ENCODE measurements at places on chromosomes 13 and 19.

DNA sequence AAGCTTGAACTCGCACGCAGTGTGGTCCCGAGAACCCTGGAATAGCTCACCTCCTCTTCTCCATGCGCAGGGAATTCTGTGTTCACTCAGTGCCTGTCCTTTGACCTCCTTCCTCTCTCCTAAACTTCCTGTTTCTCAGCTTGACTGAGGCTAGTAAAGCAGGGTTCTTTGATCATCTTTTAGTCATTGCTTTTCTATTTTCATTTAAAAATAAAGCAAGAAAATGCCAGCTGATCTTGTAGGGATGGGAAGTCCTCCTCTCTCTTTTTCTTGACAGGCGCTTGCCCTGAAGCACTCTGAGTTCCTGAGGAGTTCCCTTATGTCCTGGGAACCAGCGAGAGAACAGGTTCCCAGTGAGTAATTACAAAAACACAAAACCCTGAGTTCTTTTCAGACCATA lies 62.8 kb downstream of the ARHGEF7 start:
- DNase-seq, result no peak

- DNase-seq, result no peak
Observed at GRCh38 chr19:58317476-58318072, 9.2 kb upstream of the ZSCAN22 start.

DNA sequence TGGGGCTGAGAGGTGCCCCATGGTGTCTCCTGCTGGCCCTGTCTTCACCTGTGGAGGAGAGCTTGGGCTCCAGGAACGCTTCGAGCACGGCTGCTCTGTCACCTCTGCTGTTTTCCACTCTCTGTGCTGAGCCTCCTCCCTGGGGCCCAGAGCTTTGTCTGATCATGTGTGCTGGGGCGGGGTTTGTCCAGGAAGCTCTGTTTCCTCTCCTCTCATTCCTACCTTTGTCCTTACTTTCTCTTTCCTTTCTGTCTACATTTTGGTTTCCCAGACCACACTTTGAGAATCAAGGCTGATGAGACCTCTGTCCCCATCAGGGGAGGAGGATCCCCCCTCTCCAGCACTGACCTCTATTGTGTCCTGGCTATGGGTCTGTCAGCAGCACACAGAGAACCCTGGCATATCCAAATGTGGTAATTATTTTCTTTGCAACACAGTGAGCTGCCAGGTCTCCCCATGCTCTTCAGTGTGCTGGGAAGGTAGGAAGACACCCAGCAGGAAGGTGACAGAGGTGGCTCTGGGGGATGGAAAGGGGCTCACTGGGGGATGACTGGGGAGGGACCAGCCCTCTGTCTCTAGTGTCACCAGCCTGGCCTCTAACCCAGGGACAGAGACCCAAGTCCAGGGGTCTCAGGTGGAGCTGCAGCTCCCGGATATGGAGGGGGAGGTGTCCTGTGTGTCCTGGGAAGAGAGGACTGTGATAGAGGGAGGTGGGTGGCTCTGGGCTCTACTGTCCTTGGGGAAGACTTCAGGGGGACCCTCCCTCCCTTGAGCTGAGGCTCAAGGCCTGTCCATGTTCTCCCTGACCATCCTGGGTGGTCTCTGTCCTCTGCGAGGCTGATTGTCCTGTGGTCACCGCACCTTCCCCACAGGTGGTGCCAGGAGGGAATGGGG lies at the start of gene CEACAM1:
Gene CEACAM1 (minus strand): TSS at position 128 of the 894 bp plus-strand sequence. CDS start 107 bp downstream, at position 21.
- no peak for DNase-seq

- no peak for DNase-seq
Observed at GRCh38 chr13:21967871-21968270, 297.0 kb downstream of the FGF9 start.

- DNase-seq, result peak; percentile 29
Observed at GRCh38 chr13:70310396-70311119, 202.3 kb upstream of the KLHL1 start.

DNA sequence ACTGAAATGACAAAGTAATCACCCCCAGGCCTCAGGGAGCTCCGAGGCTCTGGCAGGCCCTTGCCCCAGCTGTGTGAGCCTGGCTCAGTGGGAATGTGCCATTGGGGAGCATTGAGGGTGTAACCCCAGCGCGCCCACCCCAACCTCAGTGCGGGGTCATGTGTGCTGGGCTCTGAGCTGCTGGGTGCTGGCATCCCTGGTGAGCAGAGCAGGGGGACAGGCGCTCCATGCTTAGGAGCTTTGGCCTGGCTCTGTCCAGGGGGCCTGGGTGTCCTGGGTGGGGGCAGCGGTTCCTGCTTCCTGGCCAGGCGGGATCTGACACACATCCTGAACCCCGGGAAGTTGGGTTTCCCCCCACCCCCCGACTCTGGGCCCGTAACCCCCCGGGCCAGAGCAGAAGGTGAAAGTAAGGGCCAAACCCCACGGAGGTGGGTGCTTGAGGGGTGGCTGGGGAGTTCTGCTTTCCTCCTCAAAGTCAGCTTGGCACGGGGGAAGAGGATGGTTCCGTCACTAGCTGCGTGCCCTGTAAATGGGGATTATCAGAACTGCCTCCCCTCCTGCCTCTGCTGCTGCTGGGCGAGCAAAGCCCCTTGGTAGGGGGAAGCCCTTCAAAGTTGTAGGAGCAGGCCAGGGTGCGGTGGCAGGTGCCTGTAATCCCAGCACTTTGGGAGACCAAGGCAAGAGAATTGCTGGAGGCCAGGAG lies 1.7 kb downstream of the LRP3 start:
- no peak for DNase-seq

DNA sequence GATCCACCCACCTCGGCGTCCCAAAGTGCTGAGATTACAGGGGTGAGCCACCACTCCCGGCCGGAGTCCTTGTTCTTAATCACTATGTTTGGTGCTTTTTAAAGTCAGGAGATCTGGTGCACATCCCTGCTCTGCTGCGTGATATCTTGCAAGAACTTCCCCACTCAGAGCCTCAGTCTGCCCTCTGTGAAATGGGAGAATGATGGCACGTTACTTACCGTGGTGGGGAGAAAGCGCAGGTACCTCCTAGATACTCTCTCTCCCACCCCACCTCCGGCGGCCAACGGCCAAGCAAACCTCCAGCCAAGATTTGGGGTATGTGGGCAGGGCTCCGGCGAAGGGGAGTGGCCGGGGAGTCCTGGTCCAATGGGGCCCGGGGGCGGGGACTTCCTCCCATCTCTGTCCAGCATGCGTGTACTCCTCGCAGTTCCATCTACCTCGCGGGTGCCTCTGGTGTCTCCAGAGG lies at the start of gene RYR1:
Gene RYR1 (plus strand): TSS at position 424 of the 466 bp plus-strand sequence. CDS start 139 bp downstream, outside the sequence.
- no peak for DNase-seq

GRCh38 chr13:95457294-95457693 lies 95.2 kb upstream of the CLDN10 start:
- no peak for DNase-seq

- no peak for DNase-seq
Observed at GRCh38 chr13:24875566-24875965, 111.6 kb downstream of the RNF17 start.

- no peak for DNase-seq
Observed at GRCh38 chr19:8611877-8612806, 1.6 kb upstream of the ADAMTS10 start.

- no peak for DNase-seq
Observed at GRCh38 chr13:50080911-50081678, 65.9 kb downstream of the KCNRG start.

GRCh38 chr19:47711652-47712242 lies 1.5 kb upstream of the EHD2 start:
- no peak for DNase-seq

- no peak for DNase-seq
Observed at GRCh38 chr19:15911599-15912235, 13.8 kb upstream of the CYP4F2 start.

DNA sequence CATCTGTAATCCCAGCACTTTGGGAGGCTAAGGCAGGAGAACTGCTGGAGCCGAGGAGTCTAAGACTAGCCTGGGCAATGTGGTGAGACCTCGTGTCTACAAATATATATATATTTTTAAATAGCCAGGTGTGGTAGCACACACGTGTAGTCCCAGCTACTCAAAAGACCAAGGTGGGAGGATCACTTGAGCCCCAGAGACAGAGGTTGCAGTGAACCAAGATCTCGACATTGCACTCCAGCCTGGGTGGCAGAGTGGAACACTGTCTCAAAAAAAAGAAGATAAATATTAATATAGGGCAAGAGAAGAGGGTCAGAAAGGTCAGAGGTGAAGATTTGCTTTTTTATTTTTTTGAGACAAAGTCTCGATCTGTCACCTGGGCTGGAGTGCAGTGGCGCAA lies 5.5 kb upstream of the MRPL4 start:
- no peak for DNase-seq

GRCh38 chr13:113736258-113736731 lies 22.7 kb upstream of the TMEM255B start:
- DNase-seq, result no peak

DNA sequence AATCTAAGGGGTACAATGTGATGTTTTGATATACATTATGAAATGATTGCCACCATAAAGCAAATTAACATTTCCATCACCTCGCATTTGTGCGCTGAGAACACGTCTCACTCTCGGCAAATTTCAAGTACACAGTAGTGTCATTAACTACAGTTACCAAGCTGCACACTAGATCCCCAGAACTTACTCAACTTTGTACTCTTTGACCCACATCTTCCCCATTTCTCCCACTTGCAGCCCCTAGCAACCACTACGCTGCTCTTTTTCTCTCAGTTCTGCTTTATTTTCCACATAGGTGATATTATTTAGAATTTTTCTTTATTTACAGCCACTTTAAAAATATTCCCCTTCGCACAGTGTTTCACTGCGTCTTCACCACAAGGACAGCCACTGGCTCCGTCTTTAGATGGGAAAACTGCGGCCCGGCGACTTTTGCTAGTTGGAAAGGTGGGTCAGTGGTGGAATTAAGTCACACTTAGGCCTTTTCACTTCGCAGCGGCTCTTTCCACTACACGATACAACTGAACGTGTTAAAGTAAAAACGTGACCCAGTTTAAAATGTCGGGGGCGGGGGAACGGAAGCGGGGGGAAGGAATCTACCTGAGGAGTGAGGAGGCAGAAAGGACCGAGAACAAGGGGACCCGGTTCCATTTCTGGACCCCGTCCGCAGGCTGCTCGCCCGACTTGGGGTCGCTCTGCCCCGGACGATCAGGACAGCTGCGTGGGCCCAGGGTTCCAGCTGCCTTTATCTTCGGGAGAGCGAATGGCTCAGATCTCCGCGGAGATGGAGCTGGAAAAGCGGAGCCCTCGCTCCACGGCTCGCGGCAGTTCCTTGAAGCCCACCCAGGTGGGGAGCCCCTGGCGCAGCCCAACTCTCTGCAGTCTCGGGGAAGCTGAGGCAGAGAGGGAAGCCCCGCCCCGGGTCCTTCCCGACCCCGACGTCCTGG lies 486.1 kb downstream of the UQCRFS1 start:
- DNase-seq, result no peak

DNA sequence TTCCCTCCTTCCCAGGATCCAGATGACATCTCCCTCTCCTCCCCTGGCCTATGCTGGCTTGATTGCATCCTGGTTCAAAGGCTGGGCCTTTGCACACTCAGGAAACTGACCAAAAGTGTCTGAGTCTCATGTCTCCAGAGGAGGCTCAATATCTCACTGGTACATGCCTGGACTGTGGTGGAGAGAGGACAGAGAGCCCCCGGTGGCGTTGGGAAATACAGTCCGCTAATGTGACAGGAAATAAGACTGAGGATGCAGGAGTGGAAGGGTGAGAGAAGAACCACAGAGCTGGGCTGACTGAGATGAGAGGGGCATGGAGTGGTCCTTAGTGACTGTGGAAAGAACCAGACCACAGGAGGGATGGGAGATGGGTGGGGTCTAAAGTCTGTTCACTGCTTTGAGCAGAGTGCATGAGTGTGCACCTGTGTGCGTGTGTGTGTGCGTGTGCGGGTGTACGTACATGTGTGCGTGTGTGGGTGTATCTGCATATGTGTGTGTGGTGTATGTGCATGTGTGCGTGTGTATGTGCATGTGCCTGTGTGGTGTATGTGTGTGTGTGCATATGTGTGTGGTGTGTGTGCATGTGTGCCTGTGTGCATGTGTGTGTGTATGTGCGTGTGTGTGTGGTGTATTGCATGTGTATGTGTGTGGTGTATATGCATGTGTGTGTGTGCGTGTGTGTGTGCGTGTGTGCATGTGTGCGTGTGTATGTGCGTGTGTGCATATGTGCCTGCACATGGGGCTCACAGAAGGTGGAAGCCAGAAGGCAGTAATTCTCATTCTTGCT lies 1.9 kb downstream of the SIGLEC5 start:
- DNase-seq, result no peak

Measured in SHP77 treated with DMSO at 0.1 percent for 48 hours (cell line).